Adrenal gland (tissue), 19 donors: ENCODE measurements at places on chromosomes 13 and 19.

- no peak for DNase-seq
- H3K27ac ChIP-seq = no peak overlapping the region
- H3K4me3 ChIP-seq = no peak overlapping the region
- H3K27me3 ChIP-seq = no peaks in the 10 kb centered on the region
Measured at GRCh38 chr19:6475321-6476108, 6.1 kb downstream of the DENND1C start.

DNA sequence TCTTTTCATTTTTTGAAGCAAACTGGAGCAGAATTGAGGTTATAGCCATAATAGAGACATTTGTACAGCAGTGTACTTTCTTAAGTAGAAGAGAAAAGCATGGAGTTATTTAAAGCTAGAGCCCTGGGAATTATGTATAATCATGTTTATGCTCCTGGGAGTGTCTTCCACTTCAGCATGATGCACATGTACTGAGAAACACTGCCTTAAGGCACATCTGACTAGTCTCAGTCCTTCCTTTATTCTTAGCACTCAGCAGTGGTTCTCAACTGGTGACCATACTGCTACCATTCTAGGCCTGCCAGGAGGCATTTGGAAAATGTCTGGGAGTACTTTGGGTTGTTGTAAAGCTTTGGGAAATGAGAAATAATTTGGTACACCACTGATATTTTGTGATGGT, 45.8 kb downstream of the VWA8 start:
- H3K4me3 ChIP-seq = no peak overlapping the region
- H3K27ac ChIP-seq = no peak overlapping the region
- DNase-seq = no peak

- no peak overlapping the region for H3K27ac ChIP-seq
- H3K4me3 ChIP-seq = no peak overlapping the region
- no peak for DNase-seq
- peaks cover 8% of the 10 kb centered on the region for H3K27me3 ChIP-seq
- no peaks in the 10 kb centered on the region for H3K4me1 ChIP-seq
- no peaks in the 10 kb centered on the region for H3K36me3 ChIP-seq
Measured at GRCh38 chr19:38561658-38562057, 56.1 kb downstream of the MAP4K1 start.

- no peak for DNase-seq
- H3K27me3 ChIP-seq = no peaks in the 10 kb centered on the region
- H3K4me3 ChIP-seq = no peak overlapping the region
- no peak overlapping the region for H3K27ac ChIP-seq
- H3K36me3 ChIP-seq = no peaks in the 10 kb centered on the region
Measured at GRCh38 chr13:27497563-27498230, 47.3 kb upstream of the MTIF3 start.

DNA sequence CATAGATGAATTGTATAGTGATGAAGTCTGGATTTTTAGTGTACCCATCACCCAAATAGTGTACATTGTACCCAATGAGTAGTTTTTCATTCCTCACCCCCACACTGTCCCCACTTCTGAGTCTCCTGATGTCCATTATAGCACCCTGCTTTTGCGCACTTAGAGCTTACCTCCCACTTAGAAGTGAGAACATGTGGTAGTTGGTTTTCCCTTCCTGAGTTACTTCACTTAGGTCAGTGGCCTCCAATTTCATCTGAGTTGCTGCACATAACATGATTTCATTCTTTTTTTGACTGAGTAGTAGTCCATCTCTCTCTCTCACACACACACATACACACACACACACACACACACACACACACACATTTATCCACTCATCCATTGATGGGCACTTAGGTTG, 43.2 kb upstream of the ALOX5AP start:
- peaks cover 14% of the 10 kb centered on the region for H3K4me1 ChIP-seq
- H3K27ac ChIP-seq = no peak overlapping the region
- no peaks in the 10 kb centered on the region for H3K36me3 ChIP-seq
- no peak overlapping the region for H3K4me3 ChIP-seq
- no peak for DNase-seq

DNA sequence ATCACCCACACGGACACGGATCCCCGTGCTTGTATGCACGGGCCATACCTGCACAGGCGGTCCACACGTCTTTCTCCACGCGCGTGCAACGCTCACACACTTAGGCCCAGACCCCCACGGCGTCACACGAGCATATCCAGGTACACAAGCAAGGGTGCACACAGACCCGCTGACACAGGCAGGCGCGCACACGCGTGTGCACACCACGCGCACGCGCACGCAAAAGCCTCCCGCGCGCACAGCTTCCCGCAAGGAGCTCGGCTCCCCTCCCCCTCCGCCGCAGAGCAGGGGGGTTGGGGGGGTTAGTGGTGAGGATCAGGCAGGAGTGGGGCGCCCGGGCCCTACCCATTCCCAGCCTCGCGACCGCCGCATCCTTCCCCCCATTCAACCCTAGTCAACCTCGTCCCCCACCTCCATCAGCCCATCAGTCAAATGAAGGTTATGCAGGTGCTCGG, 407 bp downstream of the RAB3A start:
- H3K36me3 ChIP-seq = peaks cover 12% of the 10 kb centered on the region
- peak overlapping the region; percentile 61 for H3K27ac ChIP-seq
- DNase-seq = peak; percentile 59
- H3K4me3 ChIP-seq = peak overlapping the region; percentile 62
- no peaks in the 10 kb centered on the region for H3K27me3 ChIP-seq
- H3K4me1 ChIP-seq = peaks cover 23% of the 10 kb centered on the region

GRCh38 chr13:41056194-41056593, 5.1 kb upstream of the WBP4 start:
- no peaks in the 10 kb centered on the region for H3K36me3 ChIP-seq
- H3K4me1 ChIP-seq = peaks cover 51% of the 10 kb centered on the region
- no peak overlapping the region for H3K4me3 ChIP-seq

DNA sequence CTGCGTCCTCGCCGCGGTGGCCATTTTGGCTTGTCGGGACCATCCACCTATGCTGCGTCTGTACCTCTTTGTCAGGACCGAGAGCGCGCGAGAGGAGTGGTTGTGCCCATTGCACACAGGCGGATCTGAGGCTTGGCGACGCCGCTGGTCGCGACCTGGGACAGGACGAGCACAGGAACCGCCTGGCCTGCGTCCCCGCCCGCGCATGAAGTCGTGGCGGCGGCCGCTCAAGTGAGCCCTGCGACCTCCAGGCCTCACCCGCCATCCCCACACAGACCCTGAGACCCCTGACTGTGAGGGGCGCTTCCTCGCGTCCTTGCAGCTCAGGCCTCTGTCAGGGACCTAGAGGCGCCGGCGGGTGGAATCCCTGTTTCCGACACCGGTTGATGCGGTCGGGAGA, 16.8 kb downstream of the ZNF586 start:
- H3K4me1 ChIP-seq = no peaks in the 10 kb centered on the region
- H3K4me3 ChIP-seq = no peak overlapping the region
- no peaks in the 10 kb centered on the region for H3K27me3 ChIP-seq
- H3K27ac ChIP-seq = no peak overlapping the region
- H3K36me3 ChIP-seq = no peaks in the 10 kb centered on the region
